ENCODE measurements at places on chromosomes 3 and 15.

DNA sequence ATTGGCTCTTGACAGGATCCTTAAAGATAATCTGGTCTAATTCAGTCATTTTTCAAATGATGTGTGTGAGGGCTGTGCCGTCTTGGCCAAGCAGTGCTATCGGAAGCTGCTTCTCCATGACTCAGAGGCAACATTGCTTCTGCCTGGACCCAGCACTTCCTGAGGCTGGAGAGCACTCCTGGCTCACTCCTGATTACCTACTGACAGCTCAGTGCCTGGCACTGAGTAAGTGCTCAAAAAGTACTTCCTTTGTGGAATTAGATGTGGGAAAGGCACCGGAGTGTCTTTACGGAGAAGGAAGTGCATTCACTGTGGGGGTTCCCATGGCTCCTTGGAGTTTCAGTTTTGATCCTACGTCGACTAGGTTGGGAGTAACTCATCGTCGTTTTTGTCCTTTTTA is 86.9 kb upstream of the UBE3A start:
- no peak for DNase-seq

DNA sequence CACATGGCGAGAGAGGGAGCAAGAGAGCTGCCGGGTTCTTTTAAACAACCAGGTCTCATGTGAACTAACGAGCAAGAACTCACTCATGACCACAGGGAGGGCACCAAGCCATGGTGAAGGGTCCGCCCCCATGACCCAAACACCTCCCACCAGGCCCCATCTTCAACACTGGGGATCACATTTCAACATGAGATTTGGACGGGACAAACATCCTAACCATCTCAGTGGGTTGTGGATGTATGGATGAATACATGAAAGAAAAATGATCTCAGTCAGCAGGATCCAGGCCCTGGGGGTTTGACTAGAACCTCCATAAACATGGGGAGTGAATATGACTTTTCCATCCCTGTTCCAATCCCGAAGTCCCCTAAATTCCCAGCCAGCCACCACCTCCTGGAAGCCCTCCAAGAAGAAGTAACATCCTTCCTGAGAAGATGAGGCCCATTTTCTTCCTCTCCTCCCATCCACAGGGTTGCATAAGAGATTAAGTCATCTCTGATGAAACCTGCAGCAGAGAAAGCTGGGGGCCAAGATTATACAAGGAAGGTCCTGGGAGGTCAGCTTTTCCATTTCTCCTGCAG is 9.5 kb downstream of the CAV3 start:
- DNase-seq: no peak

GRCh38 chr3:148307443-148307843 is 390.3 kb upstream of the AGTR1 start:
- no peak for DNase-seq

DNA sequence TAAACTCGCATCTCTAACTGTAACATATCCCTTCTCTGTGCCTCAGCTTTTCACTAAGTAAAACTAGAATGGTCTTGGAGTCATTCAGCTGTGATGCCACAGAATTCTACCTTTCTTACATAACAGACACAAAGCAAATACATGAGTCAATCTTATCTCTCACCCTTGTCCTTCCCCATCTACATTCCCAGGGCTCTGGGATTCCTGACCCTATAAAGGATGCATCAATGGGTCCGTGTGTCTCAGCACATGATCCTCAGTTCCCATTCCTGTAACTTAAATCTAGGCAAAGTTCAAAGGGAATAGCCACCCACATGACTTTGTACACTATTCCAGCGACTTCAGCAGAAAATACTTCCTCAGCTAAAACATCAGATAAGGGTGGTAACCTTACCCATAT is 11.8 kb upstream of the ARL8B start:
- DNase-seq: no peak

DNA sequence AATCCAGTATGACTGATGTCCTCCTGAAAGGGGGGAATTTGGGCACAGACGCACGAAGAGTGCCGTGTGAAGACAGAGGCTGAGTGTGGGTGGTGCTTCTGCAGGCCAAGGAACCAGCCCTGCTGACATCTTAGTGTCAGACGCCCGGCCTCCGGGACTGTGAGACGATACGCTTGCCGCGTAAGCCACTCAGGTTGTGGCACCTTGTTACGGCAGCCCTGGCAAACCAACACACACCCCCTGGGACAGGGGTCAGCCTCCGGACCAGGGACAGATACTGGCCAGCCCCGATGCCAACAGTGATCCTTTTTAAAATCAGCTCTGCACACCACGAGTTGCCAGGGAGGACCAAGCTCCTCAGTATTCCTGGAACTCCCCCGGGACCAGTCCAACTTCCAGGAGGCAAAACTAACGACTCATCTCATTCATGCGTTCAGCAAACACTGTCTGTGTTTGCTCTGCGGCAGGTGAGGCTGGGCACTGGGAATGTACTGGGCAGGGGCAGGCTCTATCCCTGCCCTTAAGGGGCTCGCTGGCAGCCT is 21.2 kb upstream of the PIGZ start:
- no peak for DNase-seq

GRCh38 chr3:171415070-171415469 is 45.1 kb downstream of the TNIK start:
- no peak for DNase-seq

DNA sequence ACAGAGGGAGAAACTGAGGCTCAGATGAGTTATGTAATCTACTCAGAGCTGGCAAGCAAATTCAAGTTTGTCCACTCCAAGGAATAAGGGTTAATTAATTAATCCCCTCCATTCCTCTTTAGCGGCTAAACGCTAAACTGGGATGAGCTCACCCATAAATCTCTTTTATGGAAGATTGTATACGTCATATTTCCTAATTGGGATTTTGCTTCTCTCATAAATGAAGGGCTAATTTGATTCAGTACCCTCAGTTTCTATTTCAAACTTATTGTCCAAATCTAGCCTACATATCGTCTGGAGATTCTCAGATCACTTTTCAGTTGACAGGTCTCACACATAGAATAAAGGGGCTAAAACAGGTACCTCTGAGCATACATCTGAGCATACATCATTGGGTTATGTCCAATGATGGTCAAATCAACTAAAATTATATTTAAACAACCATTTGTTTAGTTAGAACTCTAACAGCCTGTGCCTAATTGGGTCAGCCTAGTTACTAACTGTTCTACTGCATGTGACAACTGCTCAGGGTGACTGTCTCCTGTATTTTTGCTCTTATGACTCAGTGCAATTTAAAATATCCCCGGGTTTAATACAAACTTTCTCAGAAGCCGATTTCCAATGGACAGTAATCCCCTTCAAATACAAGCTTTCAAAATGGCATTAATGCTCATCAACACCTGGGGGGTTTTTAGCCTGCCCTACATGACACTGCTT is 57.6 kb upstream of the PLXND1 start:
- no peak for DNase-seq

- no peak for DNase-seq
Measured at GRCh38 chr3:141807277-141808033, 44.2 kb downstream of the GRK7 start.

DNA sequence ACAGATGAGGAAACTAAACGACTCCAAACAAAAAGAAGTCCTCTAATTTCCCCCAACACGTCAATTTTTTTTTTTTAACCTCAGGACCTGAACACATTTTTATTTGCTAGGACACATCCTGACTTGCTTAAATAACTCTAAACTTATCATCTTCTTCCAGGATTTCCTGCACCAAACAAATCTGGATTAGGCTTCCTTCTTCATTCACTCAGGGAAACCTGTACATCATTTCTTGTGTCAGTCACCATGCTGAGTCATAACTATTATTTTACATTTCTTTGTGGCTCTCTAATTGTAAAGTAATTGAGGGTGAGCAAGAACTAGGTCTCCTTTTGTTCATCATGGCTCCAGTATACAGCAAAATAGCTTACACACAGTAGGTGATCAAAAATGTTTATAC is 433.4 kb upstream of the GBE1 start:
- DNase-seq: no peak

DNA sequence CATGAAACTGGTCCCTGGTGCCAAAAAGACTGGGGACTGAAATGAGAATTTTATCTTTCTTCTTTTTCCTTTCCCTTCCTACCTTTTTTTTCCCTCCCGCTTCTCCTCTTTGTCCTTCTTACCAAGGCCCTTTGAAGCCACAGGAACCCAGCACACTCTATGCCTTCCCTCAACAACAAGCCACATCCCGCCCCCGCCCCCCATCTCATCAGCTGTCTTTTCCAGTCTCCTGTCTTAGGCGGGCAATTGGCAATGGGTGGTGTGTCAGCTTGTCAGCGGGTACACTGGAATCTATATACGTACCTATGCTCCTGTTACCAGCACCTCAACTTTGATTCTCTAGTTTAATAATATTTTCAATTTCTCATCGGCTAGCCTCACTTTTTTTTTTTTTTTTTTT is 56.3 kb upstream of the CHD2 start:
- DNase-seq: no peak

- DNase-seq: no peak
Measured at GRCh38 chr3:120469882-120470301, 19.1 kb upstream of the FSTL1 start.

DNA sequence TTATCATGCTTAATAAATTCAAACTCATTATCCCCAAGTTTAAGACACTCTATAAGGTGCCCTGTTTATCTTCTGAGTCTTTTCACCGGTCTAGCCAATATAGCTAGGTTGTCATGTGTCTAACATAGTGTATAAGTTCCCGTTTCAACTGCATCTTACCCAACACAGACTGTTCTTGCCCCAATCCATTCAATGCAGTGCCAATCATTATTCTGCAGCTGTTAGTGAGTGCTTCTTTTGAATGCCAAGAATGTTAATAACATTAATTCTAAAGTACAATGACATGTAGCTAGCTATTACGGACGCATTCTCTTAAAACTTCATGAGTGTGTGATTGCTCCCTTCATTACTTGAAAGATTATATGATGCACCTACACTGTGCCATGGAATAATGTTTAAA is 646.4 kb upstream of the NR2F2 start:
- DNase-seq: no peak

- DNase-seq: no peak
Measured at GRCh38 chr3:107425033-107425432, 47.8 kb downstream of the CCDC54 start.

DNA sequence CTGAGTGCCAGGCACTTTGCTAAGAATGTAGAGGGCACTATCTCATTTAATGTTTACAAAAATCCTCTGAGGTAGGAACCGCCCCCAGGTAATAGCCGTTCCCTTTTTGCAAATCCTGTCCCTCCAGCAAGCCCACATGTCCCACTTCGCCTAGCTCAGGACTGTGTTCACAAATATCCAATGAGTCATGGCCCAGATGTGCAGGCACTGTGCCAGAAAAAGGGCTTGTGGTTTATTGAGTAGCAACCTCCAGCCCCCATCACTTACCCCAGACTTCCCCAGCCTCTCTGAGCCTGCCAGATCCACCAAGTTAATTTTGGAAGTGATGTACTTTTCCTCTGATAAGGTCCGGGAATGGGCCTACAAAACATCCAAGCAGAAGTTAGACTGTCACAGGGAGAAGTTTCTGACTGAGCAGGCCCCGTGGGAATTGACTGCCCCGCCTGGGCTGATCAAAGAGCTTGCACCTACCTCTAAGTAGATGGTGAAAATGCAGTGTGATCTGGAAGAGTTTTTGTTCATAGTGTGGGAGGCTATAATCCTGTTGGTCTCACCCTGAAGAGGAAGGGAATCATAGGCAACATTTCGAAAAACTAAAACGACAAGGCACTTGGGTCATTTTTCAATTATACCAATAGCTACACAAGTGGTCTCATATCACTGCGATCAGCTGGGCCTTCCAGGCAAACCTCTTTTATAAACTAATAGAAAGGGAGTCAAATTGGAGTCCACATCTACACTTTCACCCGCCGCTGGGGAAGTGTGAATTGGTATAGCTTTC is 15.7 kb downstream of the KIF9 start:
- DNase-seq: peak; percentile 30

GRCh38 chr15:94670438-94671034 is 439.2 kb downstream of the MCTP2 start:
- no peak for DNase-seq

- DNase-seq: peak; percentile 91
Measured at GRCh38 chr15:90716976-90717821, at the start of gene BLM. BLM (plus strand) TSS chr15:90717346; CDS start chr15:90747393, 30,047 bp downstream.

Data from activated CD4-positive, alpha-beta T cell treated with anti-CD3 and anti-CD28 coated beads for 1 hour (primary cell).